ENCODE measurements at places on chromosomes 5 and 9.

DNA sequence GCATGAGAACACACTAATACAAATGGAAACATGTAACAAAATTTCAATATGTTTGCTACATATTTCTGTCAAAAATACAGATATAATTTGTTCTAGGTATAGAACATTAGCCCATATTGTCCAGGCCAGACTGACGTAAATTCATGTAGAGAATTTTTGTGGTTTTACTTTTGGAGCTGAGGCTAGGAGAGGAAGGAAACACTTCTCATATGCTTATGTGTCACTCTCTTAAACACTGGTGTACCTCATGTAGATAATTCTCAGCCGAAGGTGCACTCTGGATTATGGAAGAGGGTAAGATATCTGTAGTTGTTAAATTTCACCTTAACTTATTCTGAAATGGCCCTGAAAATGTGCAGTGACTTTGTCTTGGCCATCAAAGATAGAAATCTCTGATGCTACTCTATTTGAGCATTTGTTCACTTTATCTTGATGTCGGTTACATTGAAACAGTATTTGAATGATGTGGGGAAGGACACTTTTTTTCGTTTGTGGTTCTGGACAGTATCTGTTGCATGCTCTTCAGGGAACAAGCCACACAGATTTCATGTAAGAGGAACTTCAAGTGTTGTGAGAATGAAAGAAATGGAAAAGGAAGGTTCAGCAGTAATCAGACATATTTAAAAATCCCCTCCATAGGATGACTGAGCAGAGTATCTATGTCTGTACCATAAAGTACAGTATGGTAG is 202.7 kb downstream of the SPATA31D1 start:
- no peak for DNase-seq

DNA sequence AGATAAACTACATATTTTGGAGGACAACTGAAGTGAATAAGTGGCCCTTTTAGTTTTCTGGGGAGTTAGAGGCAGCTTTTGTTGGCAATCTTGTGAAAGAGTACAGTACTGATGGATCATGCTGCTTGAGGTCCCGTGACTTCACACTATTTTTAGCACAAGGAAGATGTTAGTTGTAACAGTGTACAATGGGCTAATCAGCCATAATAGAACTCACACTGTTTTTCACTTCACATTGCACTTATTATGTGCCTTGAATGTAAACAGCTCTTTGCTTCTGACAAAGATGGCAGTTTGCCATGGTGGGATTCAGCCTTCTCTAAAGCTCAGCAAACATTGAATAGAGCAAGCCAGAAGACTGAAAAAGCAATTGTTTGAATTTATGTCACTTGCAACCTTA is 176.7 kb upstream of the ZNF608 start:
- no peak for DNase-seq

- no peak for DNase-seq
These were observed 73.3 kb downstream of the AK8 start for GRCh38 chr9:132804576-132805295.

GRCh38 chr5:72347801-72348308 is 27.7 kb downstream of the PTCD2 start:
- DNase-seq: peak; percentile 72

DNA sequence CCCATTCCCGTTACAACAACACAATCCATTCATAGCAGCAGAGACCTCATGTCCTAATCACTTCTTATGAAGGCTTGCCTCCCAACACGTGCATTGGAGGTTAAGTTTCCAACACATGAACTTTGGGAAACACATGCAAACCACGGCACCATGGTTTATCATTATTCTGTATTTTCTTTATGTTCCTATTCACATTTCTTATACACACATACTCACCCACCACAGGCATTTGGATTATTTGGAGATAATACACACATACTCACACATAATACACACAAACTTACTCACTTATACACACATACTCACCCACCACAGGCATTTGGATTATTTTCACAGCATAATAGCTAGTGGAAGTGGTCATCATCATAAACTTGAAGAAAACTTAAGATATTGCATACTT is 75.6 kb downstream of the C7 start:
- no peak for DNase-seq

GRCh38 chr5:36240779-36241630 is 720 bp downstream of the NADK2 start:
- peak; percentile 67 for DNase-seq

DNA sequence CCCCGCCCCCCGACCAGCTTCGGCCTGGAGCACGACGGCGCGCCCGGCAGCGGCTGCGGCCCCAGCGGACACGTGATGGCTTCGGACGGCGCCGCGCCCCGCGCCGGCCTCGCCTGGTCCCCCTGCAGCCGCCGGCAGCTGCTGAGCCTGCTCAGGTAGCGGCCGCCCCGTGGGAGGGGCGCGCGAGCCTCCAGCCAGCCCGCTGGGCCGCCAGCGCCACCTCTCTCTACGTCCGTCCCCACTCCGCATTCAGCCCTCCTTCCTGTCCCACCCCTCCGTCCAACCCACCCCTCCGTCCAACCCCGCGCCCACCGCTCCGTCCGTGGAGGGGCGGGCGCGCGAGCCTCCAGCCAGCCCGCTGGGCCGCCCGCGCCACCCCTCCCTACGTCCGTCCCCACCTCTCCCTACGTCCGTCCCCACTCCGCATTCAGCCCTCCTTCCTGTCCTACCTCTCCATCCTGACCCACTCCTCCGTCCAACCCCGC is 6.5 kb downstream of the ADAMTS13 start:
- no peak for DNase-seq

DNA sequence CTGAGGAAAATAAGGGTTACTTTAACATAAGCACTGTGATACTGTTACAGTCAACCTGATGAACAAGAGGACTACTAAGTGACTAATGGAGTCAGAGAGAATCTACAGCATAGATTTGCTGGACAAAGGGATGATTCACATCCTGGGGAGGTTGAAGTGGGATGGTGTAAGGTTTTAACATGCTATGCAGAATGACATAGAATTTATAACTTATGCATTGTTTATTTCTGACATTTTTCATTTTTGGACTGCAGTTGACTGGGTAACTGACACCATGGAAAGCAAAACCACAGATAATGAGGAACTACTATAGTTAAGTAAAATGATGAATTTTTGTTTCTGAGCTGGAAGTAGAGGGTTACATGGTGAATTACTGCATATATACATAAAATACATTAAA is 389.2 kb downstream of the MAT2B start:
- no peak for DNase-seq

- no peak for DNase-seq
These were observed 26.7 kb upstream of the FSD1L start for GRCh38 chr9:105421154-105421553.

- DNase-seq: peak; percentile 4
These were observed 305.3 kb downstream of the PRR16 start for GRCh38 chr5:120769312-120769872.

- DNase-seq: no peak
These were observed 609.4 kb downstream of the DTWD2 start for GRCh38 chr5:118378959-118379358.

DNA sequence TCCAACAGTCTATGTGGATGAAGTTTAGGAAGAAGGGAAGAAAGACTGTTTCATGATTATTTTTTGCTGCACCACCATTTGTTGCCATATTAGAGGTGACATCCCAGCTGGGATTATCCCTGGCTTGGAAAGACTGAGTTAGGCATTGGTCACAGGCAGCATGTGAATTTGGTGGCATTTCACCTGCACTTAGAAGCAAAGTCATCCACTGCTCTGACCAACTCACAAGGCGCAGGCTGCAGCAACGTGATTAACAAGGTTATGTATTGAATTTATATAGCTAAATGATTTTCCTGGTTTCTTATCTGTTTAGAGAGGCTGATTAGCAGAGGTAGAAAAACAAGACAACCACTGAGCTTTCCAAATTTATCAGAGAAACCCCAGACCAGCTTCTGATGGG is 2.7 kb downstream of the FYB1 start:
- no peak for DNase-seq

- DNase-seq: no peak
These were observed 213.5 kb downstream of the DENND1A start for GRCh38 chr9:123716339-123716945.

DNA sequence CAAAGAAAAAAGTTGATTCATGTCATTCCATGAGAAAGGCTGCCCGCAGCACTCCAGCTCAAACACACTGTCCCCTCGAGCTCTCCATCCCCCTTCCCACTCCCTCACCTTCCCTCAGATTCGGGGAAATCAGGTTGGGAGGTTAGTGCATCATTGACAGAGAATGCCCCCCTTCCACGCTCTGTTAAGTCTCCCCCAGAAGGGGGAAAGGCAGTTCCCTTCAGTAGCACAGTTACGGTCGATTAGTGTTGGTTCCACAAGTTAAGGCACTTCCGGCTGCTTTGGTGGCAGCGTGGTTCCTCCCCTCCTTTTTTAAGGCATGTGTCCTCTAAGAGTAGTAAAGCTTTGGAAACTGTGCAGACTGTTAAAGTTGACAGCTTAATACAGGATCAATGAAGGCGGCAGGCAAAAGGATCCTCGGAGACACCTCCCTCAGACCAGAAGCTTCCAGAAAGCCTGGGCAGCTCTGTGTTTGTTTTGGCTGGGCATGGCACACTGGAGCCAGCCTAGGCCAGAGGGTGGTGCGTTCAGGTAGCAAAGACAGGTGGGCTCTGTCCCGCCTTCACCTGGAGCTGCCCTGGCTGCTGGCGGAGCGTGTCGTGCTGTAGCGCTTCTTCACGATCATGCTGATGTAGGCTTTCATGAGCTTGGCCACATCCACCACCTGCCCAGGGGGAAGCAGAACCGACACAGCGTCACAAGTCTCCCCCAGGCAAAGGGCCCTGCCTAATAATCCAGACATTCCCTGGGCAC is 49.5 kb upstream of the RETREG1 start:
- DNase-seq: no peak

DNA sequence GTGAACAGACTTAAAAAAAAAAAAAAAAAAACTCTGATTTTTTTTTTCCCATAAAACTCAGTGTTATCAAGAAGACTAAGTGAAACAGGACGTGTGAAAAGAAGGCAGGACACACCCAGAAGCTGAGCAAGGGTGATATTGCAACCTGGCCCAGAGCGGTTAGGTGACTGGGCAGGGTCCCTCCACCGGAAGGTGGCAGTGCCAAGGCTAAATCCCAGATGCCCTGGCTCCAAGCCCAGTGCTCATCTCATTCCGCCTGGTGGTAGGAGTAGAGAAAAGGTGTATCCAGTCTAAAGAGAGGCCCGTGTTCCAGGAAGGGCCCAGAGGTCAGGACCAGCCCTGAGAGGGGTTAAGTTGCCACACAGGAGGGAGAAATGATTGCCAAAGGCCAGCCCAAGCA is 51.5 kb upstream of the SAP30L start:
- no peak for DNase-seq

GRCh38 chr5:74613283-74613682 is 27.2 kb downstream of the ENC1 start:
- DNase-seq: no peak

GRCh38 chr5:178307267-178308045 is 74.9 kb upstream of the PHYKPL start:
- no peak for DNase-seq

DNA sequence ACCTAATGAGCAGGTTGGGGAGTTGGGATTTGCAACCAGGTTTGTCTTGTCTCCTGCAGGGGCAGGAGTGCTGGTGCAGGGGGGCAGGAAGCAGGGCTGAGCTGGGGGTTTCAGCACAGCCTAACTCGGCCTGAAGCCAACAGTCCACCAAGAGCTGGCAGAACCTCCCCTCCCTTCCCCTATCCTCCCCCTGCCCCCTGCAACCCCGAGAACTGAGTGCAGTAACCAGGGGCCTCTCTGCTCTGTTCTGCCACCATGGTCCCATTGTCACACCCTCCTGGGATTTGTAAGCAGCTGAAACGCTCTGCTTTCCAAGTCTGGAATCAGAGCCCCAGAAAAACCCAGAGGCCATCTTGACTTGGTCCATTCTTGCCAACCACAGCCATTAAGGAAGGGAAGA is 72.9 kb downstream of the ARHGEF37 start:
- no peak for DNase-seq

DNA sequence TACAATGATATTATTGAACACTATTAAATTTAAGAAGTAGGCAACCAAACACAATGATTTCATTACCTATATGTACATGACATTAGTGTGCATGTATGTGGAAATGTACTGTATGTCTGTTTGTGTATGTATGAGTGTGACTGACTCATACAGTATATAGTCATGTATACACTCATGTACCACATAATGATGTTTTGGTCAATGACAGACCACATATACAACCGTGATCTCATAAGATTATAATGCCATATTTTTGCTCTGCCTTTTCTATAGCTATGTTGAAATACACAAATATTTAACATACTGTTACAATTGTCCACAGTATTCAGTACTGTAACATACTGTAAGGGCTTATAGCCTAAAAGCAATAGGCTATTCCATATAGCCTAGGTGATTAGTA is 19.7 kb downstream of the SVEP1 start:
- DNase-seq: no peak

DNA sequence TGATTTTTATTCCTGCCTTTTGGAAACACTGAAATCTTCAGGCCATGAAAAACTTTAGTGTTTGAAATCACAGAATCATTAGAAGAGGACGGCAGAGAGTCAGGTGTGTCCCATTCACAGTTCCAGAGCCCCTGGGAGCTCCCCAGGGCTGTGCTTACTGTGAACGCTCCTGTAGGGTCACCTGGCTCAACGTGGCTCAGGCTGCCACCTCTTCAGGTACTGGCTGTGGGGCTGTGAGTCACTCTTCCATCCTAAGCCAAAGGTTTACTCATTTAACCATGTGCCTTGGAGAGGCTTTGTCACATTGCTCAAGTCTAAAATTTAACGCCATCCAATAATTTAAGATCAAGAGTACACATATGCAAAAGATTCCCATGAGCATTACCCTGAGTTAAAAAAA is 50.2 kb upstream of the FSTL4 start:
- DNase-seq: no peak

DNA sequence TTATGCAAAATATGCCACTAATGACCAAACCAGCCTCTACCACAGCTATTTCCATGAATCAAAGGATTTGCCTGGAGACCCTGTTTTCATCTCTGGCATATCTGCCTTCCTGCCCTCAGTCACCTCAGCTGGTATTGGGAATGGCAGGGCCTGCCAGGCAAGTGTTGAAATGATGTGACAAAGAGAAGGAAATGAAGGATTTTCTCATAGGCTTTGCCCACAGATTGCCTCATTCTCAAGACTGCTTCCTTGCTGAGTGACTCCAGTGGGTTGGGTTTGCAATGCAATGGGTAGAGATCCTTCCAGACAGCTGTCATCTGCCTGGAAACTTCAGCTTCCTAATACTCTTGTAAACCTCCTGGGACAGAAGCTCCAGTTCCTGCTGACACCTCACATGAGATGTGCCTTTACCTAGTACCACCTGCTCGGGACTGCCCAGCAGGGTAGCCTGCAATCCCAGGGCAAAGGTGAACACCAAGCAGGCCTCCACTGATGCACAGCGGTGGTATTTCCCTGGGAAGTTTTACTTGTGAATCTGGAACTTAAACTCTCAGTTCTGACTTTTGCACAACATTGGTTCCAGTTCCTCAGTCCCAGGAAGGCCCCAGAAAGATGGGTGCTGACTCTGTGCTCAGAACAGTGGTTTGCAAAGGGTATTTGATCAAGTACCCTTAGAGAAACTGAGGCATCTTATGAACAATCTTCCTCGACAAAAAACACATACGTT is 64.8 kb upstream of the SLC1A1 start:
- DNase-seq: peak; percentile 18

GRCh38 chr9:33244137-33244784 is 4.3 kb downstream of the SPINK4 start:
- no peak for DNase-seq

- no peak for DNase-seq
These were observed 246.6 kb upstream of the CCNG1 start for GRCh38 chr5:163190784-163191183.
